Activated T-cell treated with anti-CD3 and anti-CD28 coated beads for 48 hours (primary cell): ENCODE measurements at places on chromosomes 1 and 21.

DNA sequence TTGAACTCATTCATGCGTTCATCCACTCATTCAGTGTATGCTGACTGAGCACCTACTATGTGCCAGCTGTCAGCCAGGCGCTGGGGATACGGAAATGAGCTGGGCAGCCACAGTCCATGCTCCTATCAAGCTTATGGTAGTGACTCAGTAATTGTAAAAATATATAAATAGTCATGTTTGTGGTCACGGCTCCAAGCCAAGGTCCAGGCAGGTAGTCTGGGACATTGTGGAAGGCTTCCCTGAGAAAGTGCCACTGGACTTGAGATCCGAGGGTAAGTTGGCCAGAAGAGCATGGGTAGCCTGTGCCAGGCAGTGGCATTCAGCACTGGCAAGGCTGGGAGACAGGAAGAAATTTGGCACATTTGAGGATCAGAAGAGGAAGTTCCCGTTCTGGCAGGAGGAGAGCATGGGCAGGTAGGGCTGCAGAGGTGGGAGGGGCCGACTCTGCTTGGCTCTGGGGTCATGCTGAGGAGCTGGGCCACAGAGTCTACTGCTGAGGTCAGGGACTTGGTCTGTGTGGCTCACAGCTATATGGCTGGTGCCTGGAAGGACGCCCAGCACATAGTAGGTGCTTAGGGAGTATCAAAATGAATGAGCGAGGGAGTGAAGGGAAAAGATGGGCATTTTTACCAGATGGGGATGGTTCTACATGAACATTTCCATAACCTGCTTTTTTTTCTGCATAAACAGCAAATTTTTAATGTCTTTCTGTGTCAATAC, 6.9 kb downstream of the PTPRF start:
- DNase-seq, result no peak

- DNase-seq, result no peak
Observed at GRCh38 chr21:46035809-46036695, 54.5 kb downstream of the COL6A1 start.

DNA sequence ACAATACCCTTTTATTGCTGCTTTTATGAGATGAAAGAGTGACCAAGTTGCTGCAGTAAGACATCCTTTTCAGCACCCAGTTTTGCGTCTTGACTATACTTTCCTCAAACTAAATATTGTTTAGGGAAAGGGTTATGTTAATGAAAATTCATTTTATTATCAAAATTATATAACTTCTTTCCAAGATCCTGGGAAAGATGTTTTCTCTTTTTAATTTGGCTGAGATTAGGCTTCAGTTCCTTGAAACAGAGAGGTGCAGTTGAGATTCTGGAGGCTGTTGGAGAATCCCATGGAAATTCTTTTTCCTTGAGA, 91.6 kb upstream of the KCNA3 start:
- no peak for DNase-seq

GRCh38 chr1:41917835-41918449, 780 bp downstream of the HIVEP3 start:
- peak; percentile 50 for DNase-seq

DNA sequence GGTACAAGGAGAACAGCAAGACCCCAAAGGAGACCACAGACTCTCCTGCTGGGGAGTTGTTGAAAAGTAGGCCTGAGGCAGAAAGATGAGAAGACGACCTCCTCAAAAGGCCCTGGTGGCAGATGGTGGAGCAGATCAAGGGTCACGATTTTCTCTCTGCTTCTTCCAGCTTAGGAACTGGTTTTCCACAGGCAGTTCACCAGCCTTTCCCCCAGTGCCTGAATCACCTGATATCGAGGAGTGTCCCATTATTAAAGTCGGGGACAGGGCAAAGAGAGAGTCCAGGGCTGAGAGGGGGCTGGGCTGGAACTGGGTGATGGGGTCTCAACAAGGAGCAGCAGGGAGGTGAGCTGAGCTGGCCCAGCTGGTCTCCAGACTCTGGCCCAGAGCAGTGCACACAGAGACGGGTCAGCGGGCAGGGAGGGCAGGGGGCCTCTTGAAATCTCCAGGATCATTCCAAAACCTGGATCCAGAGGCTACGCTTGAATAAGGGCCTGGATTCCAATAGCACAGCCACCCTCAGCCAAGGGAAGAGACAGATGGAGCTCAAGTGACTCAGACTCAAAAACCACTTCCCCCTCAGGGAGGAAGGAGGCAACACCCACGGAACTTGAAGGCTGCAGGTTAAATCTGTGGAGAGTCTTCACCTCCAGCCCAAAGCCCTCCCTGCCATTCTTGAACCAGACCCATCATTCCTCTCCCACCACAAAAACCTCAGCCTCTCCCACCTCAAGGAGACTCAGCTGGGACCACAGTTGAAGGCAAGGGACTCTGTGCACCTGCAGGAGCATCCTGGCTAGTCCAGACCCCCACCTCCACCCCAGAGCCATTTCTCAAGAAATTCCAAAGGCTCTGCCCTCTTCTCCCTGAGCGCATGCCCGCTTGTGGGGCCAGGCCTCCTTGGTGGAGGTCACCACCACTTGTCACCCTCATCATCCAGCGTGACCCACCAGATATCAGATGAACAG, at the start of gene S100A5:
Gene S100A5 (minus strand): TSS at position 541 of the 968 bp plus-strand sequence. CDS start 743 bp downstream, outside the sequence.
- no peak for DNase-seq

GRCh38 chr1:154478639-154479038, 23.4 kb upstream of the TDRD10 start:
- DNase-seq, result no peak

- no peak for DNase-seq
Observed at GRCh38 chr1:85544689-85545215, 35.8 kb upstream of the CCN1 start.

- no peak for DNase-seq
Observed at GRCh38 chr1:200780545-200781369, 42.1 kb downstream of the CAMSAP2 start.

GRCh38 chr1:164767752-164768402, 208.9 kb downstream of the PBX1 start:
- DNase-seq, result no peak

DNA sequence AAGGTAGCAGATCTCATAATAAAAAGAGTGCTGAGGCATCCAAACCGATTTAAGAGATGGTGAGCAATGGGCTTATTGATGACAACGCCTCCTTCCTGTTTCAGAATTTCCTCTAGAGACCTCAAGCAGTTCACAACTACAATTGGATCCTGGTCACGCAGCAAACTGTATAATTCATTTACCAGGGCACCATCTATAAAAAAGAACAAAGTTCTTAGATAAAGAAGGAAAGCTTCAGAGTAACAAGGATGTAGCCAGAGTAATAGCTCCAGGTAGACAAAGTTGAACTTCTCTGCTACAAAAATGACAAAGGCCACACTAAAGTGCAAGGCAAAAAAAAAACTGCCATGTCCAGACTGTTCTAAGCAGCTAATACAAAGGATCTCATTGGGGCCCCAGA, 3.4 kb downstream of the AP4B1 start:
- DNase-seq, result no peak

GRCh38 chr1:207256869-207257268, 64.6 kb upstream of the CD55 start:
- DNase-seq, result no peak

GRCh38 chr1:234597894-234598293, 12.1 kb downstream of the IRF2BP2 start:
- DNase-seq, result no peak

GRCh38 chr1:11519629-11520031, 40.7 kb downstream of the DISP3 start:
- DNase-seq, result no peak

GRCh38 chr1:85708829-85709227, 595 bp upstream of the ZNHIT6 start:
- no peak for DNase-seq

- DNase-seq, result no peak
Observed at GRCh38 chr1:6126521-6127067, 53.5 kb downstream of the CHD5 start.

DNA sequence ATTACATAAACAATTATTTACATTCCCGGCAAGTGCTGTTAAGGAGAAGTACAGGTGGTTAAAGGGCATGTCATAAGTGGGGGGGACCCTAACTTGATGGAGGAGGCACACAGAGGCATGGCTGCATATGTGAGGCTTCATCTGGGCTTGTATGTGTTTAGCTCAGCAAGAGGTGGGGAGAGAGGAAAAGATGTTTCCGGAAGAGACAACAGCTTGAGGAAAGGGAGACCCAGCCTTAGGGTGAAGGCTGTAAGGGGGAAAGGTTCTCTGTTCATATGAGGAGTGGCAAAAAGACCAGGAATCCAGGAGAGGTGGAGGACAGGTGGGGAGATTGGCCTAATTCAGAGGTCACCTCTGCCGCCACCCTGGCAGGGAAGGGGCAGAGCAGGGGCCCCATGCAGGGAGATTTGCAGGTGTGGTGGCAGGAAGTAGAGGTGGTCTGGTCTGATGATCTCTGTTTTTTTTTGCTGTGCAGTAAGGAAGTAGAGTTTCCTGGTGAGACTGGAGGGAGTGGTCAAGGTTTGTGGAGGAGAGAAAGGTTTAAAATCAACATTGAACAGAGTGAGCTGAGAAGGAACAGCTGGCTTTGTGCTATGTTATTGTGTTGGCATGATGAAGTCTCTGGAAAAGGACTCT, 9.0 kb downstream of the TRAF5 start:
- DNase-seq, result no peak

- DNase-seq, result no peak
Observed at GRCh38 chr1:71755441-71755840, 526.9 kb downstream of the NEGR1 start.

DNA sequence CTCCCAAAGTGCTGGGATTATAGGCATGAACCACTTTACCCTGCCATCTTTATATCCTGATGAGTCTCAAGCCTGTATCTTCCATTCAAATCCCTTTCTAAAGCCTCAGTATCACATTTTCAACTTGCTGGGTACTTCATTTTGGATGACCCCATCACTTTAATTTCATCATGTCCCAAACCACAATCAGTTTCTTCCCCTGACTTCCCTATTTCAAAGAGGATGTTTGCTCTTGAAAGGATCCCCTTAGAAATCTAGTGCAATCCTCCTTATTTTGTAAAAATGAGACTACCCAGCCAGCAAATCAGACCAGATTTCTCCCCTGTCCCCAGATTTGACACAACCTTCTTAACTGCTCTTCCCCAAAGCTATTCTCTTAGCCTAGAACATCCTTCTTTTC, 7.0 kb upstream of the TRIT1 start:
- DNase-seq, result no peak

DNA sequence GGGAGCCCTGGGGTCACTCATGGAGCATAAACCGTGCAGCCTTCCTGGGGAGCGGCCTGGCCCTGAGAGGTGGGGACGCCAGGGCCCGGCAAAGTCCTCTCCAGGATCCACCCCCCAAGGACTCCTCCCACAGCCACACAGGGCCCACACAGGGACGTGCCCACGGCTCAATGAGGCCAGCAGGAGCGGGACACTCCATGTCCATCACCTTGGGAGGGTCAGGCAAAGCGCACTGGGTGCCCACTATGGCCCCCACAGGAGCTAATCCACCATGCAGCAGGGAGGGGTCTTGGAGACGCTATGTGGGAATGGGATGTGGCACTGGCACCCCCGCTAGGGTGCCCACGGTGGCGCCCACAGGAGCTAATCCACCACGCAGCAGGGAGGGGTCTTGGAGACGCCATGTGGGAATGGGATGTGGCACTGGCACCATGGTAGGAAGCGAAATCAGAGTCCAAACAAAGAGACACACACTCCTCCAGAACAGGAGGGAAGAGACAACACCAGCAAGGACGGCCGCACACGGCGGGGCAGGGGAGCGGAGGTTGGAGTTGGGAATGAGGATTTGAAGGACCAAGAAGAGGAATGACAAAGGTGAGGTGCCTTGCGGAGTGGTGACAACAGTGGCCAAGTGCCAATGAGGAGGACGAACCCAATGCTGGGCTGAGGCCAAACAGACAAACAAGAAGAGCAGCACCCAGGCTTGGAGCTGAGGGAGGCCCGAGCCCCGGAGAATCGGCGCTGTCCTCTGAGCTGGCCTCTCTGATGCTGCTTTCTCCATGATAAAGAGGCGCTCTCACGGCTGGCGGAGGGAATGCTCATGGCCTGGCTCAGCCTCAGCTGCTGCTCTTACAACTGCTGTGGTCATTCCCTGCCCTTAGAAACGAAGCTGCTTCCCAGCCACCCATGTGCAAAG, 18.1 kb upstream of the SLC19A1 start:
- no peak for DNase-seq

GRCh38 chr1:82464362-82465001, 663.7 kb downstream of the ADGRL2 start:
- DNase-seq, result no peak

DNA sequence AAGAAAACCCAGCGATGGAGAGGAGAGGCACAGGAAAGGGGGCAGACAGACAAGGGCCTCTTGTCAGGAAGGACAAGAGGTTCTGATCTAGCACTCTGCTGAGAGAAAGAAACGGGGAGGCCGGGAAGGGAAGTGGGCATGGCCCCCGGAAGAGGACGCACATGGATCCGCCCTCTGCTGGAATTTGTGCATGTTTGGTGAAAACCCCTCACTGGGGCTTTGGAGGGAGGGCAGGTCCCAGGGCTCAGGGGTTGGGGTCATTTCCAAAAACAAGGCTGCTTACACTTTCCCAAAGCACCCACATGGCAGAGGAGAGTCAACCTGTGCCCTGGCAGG, 32.4 kb upstream of the ECE1 start:
- no peak for DNase-seq

DNA sequence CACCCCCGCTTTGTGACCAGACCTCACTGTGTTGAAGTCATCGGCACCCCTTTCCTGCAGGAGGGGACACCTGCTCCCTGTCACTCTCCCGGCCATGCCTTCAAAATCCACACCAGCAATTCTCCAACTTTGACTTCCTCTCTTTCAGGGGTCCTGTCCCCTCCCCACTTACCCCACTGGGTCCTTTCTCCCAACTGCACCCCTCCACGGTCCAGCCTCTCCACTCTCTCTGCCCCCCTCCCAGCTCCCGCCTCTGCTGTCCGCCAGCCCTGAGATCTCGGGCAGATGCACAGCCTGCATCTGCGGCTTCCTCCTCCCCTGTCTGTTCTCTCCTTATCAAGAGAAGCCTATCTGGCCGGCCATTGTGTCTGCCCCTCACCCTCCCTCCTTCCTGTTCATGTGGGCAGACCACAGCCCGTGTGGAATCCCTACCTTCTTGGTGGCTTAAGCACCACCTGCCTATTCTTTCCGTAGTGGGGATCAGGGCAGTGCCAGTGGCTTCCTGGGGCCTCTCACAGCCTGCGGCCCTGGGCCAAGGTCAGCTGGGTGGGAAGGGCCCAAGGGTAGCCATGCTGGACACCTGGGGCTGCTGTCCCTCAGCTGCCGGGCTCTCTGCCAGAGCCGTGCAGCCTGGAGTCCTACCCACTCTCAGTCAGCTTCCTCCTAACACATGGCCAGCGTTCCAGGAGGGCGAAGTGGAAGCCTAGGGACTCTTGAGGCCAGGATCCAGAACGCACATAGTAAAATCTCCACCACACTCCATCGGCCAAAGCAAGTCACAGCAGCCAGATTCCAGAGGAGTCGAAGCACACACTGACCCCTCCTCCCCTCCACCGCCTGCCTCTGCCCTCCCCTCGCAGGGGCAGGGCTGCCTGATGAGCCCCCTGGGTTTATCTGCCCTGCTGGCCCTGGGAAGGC, 5.1 kb upstream of the HES4 start:
- DNase-seq, result no peak

DNA sequence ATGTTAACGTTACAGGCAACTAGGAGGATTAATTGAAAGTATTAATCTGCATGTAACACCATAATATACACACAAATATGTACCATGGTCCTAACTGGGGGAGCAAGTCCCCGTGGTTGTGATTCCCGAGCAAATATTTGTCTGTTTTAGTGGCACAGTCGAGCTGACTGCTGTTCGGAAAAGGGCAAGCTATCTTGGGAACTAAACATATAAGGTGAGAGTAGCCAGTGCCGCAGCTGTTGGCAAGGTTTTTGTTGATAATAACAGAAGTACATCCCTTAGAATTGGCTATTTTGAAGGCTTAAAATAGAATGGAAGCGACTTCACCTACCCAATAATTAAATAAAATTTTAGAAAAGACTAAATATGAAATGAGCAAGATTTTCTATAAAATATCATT, 45.5 kb downstream of the UCHL5 start:
- no peak for DNase-seq
